ENCODE measurements at places on chromosomes 5 and 9. TPM values are rescaled to one million over a fixed set of nuclear protein-coding genes. Genes with fewer than 3 reads are reported as not detected.

The IGFBPL1 gene
- total RNA-seq = not detected

The C5 gene
- total RNA-seq = 16.3 TPM

The PAPPA gene
- 1.6 TPM for total RNA-seq

The HK3 gene
- 88.5 TPM for total RNA-seq

- no peak overlapping the region for H3K27ac ChIP-seq
- no peaks in the 10 kb centered on the region for H3K27me3 ChIP-seq
- peaks cover 28% of the 10 kb centered on the region for H3K4me1 ChIP-seq
Measured at GRCh38 chr9:20624201-20625002, 2.1 kb upstream of the MLLT3 start.

DNA sequence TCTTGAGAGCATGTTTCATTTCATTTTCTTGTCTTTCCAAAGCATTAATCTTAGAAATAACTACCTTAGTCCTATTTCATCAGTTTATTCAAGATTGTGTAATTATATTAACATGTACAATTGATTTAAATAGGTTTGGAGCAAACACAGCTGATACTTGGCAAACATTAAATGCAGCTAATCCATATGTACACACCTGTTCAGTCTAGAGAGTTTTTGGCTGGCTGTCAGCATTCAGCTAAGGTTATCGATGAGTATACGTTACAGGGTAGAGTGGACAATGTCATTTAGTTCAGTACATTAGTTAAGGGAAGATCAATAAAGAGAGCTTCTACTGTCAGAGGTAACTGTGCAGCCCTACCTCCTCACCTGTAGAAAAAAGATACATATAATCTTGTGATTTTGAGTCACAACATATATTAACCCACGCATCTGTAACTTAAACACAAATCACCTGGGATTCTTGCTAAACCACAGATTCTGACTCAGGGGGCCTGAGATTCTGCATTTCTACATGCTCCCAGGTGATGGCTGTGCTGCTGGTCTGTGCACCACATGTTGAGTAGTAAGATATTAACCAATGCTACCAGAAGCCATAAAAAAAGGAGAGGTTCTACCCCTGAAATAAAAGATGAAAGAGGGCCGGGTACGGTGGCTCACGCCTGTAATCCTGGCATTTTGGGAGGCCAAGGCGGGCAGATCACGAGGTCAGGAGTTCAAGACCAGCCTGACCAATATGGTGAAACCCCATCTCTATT, 34.1 kb upstream of the PCA3 start:
- no peaks in the 10 kb centered on the region for H3K36me3 ChIP-seq
- DNase-seq = no peak
- no peaks in the 10 kb centered on the region for H3K4me1 ChIP-seq
- H3K27me3 ChIP-seq = no peaks in the 10 kb centered on the region
- H3K4me3 ChIP-seq = no peak overlapping the region
- no peak overlapping the region for H3K27ac ChIP-seq

- no peaks in the 10 kb centered on the region for H3K27me3 ChIP-seq
- no peak for DNase-seq
- H3K27ac ChIP-seq = no peak overlapping the region
- H3K4me3 ChIP-seq = no peak overlapping the region
Measured at GRCh38 chr5:21121213-21121612, 1133.2 kb upstream of the CDH18 start.

GRCh38 chr9:76351006-76351405, 43.2 kb downstream of the RFK start:
- H3K4me3 ChIP-seq = no peak overlapping the region
- no peak overlapping the region for H3K27ac ChIP-seq
- H3K27me3 ChIP-seq = no peaks in the 10 kb centered on the region
- H3K4me1 ChIP-seq = no peaks in the 10 kb centered on the region
- no peak for DNase-seq

- no peaks in the 10 kb centered on the region for H3K27me3 ChIP-seq
- no peaks in the 10 kb centered on the region for H3K36me3 ChIP-seq
- no peaks in the 10 kb centered on the region for H3K4me1 ChIP-seq
- no peak overlapping the region for H3K4me3 ChIP-seq
- no peak for DNase-seq
Measured at GRCh38 chr5:13673511-13673910, 271.0 kb downstream of the DNAH5 start.

DNA sequence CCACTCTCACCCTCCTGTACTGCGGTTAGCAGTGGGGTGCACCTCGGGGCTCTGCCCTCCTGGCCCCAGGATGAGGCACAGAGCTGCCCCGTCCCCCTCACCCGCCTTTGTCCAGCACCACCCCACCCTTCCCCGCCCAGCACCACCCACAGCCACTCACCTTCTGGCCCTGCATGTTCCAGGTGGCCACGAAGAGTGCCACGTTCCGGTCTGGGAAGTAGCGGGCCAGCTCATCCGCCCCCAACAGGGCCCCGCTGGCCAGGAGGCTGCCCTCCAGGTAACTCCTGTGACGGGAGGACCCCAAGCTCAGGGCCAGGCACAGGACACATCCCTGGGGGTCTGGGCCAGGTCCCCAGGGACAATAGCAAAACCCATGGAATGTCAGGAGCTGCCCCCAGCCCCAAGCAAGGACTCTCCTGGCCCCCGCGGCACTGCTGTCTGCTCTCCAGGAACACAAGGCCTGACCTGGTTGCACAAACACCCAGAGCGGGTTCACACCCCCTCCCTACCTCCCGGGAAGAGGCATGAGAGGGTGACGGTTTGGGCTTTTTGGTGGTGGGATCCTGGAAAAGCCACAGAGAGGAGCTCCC, 5.0 kb downstream of the INPP5E start:
- no peak overlapping the region for H3K27ac ChIP-seq
- H3K4me3 ChIP-seq = no peak overlapping the region
- peaks cover 20% of the 10 kb centered on the region for H3K4me1 ChIP-seq

DNA sequence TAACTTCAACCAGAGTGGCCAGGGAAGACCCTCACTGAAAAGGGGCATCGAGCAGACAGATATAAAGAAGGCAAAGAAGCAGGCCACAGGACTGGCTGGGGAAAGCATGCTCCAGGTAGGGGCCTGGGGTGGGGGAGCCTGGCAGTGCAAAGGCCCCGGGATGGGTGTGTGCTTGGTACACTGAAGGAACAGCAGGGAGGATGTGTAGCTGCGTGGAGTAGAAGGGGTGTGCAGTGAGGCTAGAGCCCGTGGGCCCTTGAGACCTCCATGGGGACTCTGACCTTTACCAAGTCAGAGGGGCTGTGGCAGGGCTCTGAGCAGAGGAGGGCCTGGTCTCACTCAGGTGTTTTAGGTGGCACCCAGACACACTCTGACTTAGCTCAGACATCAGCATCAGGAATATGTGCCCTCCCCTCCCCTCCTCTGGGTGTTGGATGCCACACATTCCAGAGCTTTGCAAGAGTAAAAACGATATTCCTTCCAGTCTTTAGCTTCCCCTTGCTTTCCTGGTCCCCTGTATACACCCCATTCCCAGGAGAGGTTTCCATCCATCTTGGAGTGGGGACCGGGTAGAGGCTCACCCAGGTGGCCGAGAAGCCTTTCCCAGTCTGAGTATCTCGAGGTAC, 7.6 kb downstream of the TRIM7 start:
- H3K27me3 ChIP-seq = no peaks in the 10 kb centered on the region
- H3K27ac ChIP-seq = no peak overlapping the region
- no peak overlapping the region for H3K4me3 ChIP-seq

GRCh38 chr5:19655627-19656026, 332.4 kb downstream of the CDH18 start:
- H3K36me3 ChIP-seq = no peaks in the 10 kb centered on the region
- DNase-seq = no peak
- H3K4me3 ChIP-seq = no peak overlapping the region
- H3K27me3 ChIP-seq = no peaks in the 10 kb centered on the region
- H3K4me1 ChIP-seq = no peaks in the 10 kb centered on the region

DNA sequence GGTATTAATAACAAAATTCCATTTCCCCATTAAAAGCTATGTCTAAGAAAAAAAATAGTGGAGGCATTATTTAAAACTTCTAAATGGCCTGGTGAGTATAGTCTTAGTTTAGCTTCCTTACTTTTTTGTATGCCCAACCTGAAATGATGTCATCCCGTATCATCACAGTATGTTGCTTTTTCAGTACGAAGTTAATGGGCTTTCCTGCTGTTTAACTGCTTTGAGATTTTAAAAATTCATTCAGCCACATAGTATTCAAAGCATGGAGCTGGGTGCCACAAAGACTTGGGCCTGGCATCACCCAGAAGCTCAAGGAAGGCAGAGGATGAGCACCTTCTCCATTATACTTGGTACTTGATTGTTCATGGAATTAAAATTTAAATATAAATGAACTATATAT, 7.4 kb downstream of the F2RL2 start:
- H3K36me3 ChIP-seq = no peaks in the 10 kb centered on the region
- H3K27me3 ChIP-seq = no peaks in the 10 kb centered on the region
- no peak for DNase-seq
- no peak overlapping the region for H3K4me3 ChIP-seq
- no peaks in the 10 kb centered on the region for H3K4me1 ChIP-seq

DNA sequence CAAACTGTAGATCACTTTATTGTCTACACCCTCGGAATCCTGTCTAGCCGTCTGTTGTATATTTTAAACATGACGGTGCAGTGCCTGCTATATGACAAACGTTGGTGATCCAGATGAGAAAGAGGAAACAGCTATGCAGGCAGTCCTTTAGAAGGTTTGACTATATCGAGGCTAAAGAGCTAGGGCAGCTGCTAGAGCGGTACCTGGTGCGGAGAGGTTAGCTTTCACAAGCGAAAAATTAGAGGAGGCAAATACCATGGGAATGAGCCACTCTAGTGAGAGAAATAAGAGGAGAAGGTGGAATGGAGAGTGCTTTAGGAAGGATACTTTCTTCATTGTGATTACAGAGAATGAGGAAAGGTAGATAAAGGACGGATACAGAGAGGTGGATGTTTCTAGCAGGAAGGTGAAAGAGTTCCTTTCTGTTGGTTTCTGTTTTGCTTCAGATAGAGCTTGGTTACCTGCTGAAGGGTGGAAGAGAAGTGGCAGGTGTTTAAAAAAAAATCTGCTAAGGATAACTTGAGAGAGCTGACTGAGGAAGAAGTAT, 959 bp upstream of the FBXL17 start:
- DNase-seq = no peak
- H3K27me3 ChIP-seq = no peaks in the 10 kb centered on the region
- peaks cover 30% of the 10 kb centered on the region for H3K4me1 ChIP-seq
- peak overlapping the region; percentile 27 for H3K4me3 ChIP-seq

DNA sequence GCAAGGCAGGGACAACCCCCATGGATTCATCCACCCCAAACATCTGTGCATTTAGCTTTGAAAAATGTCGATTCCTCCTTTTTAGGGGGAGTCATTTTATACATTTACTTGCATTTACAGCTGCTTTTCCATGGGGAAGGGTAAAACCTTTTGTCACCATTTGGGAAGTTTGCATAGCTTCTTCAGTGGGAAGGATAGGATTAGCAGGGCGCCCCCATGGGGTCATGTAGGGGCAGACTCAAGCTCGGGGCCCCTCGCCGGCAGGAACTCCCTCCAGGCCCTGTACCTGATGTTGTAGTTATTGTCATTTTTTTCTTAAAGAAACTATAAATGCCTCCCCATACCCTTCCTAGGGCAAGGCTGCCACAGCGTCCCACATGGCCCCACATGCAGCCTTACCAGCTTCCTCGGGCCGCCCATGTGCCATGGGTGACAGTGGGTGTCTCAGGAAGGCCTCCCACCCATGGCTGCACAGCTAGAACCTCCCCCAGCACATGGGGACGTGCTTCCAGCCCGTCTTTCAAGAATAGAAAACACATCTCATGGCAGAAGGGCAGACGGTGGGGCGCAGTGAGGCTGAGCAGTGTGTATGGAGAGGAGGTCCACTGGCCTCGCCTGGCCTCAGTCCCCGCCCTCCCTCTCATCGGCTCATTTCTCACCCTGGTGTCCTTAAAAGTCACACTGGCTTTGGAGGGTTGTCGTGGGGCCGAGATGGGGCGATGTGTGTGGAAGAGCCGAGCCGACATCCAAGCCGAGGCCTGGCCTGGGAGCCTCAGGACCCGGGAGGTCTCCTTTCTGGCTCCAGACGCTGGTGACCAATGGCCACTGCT, 76.1 kb upstream of the OTULINL start:
- DNase-seq = no peak
- peaks cover 77% of the 10 kb centered on the region for H3K36me3 ChIP-seq
- no peak overlapping the region for H3K4me3 ChIP-seq
- H3K27me3 ChIP-seq = no peaks in the 10 kb centered on the region

GRCh38 chr9:70506159-70506558, 91.7 kb upstream of the KLF9 start:
- no peaks in the 10 kb centered on the region for H3K4me1 ChIP-seq
- no peak overlapping the region for H3K4me3 ChIP-seq
- H3K27me3 ChIP-seq = no peaks in the 10 kb centered on the region
- H3K27ac ChIP-seq = no peak overlapping the region
- no peak for DNase-seq

DNA sequence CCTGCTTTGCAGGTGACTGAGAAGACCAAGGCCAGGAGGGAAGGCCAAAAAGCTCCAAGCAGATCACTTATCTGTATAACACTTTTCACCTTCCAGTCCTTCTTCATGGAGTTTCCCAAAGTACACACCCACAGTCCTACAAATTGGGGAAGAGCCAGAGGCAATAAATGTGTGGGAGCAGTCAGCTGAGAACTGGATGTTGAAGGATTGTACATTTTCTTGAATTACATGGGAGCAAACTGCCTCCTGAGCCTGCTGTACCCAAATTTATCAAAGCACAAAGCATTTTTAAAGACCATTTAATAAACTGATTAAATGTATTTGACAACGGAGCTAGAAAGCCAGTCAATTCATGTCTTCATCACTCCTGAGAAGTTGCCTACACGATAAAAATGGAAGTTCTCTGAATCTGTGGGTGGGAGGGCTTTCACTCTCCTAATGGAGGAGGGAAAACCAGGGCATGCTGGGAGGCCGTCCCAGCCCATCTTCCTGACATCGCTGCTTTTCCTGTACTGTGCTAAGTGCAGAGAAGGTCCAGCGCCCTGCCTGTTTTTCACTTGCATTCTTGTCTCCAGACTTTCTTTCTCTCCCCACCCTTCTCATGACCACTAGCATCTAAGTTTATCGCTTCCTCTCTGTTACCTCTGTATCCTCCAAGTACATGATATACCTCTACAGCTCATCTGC, 79.0 kb downstream of the KCNIP1 start:
- no peak overlapping the region for H3K4me3 ChIP-seq
- no peaks in the 10 kb centered on the region for H3K27me3 ChIP-seq
- H3K27ac ChIP-seq = no peak overlapping the region
- H3K4me1 ChIP-seq = no peaks in the 10 kb centered on the region
- DNase-seq = no peak

- H3K27me3 ChIP-seq = no peaks in the 10 kb centered on the region
- no peaks in the 10 kb centered on the region for H3K36me3 ChIP-seq
- H3K4me1 ChIP-seq = no peaks in the 10 kb centered on the region
- no peak for DNase-seq
- no peak overlapping the region for H3K27ac ChIP-seq
Measured at GRCh38 chr5:150295172-150295634, 5.6 kb upstream of the CAMK2A start.

- no peak overlapping the region for H3K27ac ChIP-seq
- peaks cover 7% of the 10 kb centered on the region for H3K4me1 ChIP-seq
- H3K36me3 ChIP-seq = no peaks in the 10 kb centered on the region
- no peak for DNase-seq
- H3K27me3 ChIP-seq = no peaks in the 10 kb centered on the region
- H3K4me3 ChIP-seq = no peak overlapping the region
Measured at GRCh38 chr5:76527685-76528161, 95.5 kb downstream of the F2RL2 start.

All from upper lobe of left lung (tissue), 6 donors.